Pancreas (tissue), 10 donors: ENCODE measurements at places on chromosomes 12 and 14. TPM values are rescaled to one million over a fixed set of nuclear protein-coding genes. Genes with fewer than 3 reads are reported as not detected.

DNA sequence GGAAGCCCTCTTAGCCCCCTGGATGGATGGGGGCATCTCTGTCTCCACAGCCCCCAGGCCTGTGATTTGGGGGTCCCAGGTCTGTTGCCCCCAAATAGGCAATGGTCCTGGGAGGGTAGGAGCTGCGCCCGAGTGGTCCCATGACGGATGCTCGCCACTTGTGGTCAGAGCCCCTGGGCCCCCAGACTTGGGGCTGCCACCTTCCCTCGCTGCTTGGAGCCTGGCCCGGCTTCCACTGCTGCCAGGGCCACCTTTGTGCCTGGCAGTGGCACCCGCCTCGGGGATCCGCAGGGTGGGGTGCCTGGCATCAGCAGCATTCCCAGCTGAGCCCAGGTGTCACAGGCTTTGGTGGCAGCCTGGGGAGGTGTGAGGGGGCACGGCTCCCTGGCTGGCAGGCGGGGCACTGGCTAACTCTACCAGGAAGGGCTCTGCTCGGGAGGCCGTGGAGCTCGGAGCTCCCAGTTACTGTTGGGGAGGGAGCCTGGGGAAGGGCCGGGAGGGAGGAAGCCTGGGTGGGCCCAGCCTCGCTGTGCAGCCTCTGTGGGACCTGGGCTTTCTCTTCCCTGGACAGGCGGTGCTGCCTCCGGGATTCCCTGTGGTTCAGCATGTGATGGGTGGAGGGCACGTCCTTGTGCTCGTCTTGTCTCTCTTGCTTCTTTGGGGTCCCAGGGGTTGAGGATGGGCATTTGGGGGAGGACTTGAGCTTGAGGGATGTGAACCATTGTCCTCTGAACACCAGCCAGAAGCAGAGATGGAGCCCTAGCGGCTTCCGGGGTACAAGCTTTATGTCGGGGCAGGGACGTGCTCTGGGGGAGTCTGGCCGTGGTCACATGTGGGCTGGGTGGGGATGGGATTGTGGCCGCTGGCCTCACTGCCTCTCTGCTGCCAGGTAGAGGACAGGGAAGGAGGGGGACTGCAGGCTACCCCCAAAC lies 5.4 kb downstream of the KIF26A start:
- no peak for DNase-seq

The EPYC gene
- not detected for total RNA-seq

The RPL10L gene
- total RNA-seq: not detected

DNA sequence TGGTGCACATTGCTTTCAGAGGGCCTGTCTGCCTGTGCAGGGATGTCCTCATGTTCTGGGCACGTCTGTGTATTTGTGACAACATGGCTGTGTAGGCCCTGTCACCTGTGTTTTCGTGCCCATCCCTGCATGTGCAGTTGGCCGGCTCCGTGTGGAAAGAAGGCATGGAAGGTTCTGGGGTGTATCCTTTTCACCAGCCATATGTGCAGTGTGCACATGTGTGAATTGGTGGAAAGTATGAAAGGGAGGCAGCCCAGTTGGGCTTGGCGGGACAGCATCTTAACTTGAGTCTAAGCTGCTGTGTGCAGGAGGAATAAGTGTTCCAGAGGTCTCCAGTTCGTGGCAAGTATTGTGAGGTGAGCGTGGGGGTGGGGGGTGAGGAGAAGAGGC lies 669 bp downstream of the TSPAN11 start:
- no peak for DNase-seq

The TSPAN19 gene
- not detected for total RNA-seq

The TMPRSS12 gene
- not detected for total RNA-seq

DNA sequence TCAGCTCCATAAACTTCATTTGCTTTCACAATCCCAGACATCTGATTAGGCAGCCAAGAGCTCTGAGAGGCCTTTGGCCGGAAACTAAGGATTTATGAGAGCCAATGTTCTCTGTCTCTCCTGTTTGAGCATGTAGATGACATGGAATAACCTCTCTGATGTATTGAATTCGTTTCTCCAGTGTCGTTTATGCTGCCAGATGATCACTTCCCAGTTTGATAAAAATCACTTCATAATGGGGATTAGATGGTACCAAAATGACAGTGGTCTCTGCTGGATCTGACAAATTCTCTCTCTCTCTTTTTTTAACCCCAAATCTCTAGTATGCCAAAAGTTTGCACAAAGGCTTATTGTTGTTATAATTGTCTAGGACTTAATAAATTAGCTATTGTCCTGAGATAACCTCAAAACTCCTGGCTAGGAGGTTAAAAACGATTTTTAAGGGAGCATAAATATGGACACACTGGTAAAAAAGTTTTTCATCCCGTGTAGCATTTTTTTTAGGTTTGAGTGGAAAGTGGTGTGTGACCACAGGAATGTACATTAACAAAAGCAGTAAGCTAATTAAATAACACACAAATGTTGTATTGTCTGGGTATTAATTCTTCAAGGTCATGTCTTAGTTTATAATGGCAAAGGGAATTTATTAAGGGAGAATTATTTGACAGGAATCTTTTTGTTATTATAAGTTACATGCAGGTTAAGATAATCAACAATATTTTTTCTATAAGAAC lies 82.6 kb upstream of the USP44 start:
- DNase-seq: no peak

DNA sequence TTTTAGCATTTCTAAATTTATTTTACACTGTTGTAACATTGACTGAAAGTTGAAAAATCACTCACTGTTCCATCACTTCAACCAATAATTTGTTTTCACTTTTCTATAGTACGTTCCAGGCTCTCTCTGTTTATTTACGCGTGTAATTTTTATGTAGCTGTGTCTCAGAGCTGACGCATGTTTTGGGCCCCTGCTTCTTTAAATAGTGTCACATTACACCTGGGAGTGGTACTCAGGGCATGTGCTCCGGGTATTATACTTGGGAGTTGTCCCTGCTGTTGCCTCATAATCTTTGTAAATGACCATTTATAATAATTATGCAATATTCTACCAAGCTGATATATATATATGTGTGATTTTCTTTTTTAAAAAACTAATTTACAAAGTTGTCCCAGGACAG lies 132.8 kb upstream of the CPM start:
- DNase-seq: no peak

GRCh38 chr12:95215949-95216348 lies 1.3 kb downstream of the FGD6 start:
- DNase-seq: no peak
